Hypothalamus (tissue), 51 donors: ENCODE measurements at places on chromosomes 4 and X.

- DNase-seq = no peak
Measured at GRCh38 chrX:17547658-17548057, 172.7 kb downstream of the NHS start.

GRCh38 chr4:166174717-166175490 lies 301.9 kb downstream of the TLL1 start:
- DNase-seq = no peak

GRCh38 chr4:123600987-123601904 lies 204.7 kb downstream of the SPRY1 start:
- no peak for DNase-seq

DNA sequence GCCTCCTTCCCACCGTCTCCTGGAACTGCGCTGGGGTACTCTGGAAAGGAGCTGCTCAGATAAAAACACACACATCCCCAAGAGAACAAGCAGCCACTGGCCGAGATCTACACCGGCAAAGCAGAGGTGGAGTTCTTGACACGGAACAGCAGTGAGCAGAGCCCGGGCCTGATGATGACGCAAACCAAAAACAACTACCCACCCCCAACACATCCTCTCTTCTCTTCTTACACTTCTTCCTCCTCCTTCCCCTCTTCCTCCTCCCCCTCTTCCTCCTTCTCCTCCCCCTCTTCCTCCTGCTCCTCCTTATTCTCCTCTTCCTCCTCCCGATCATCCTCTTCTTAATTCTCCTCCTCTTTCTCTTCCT lies 4.6 kb downstream of the PNMA5 start:
- DNase-seq = no peak

- no peak for DNase-seq
Measured at GRCh38 chrX:18146954-18147353, 73.7 kb downstream of the BEND2 start.

DNA sequence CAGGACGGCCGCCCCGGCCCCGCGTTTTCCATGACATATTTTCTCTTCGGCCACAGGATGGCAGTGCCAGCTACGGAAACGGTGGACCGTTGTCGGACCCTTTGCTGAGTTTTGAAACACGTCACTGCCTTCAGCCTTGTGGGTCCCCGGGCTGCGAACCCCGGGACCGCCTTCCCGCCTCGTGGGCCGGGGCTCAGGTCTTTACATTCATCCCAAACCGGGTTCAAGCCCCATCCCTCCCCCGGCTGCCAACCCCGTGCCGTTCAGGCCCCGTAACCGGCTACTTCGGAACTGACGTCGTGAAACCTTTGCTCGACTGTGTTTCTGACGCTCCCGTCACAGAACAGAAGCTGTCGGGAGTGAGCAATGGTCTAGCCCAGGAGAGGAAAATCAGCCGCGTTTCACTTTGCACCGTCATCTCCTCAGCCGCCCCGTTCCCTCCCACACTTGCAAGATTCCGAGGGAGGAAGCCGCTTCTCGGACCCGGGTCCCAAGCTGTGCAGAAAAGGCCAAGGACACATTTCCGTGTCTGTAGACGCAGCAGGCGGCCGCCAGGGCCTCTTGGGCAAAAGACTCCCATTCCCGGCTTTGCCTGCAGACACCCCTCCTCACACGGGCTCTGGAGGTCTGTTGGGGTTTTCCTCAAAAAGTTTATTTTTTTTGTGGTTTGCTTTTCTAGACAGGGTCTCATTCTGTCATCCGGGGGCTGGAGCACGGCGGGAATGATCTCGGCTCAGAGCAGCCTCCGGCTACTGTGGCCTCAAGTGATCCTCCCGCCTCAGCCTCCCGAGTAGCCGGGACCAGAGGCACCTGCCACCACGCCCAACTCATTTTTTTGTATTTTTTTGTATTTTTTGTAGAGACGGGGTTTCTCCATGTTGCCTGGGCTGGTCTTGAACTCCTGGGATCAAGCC lies 41.4 kb upstream of the PPP2R3B start:
- DNase-seq = no peak

DNA sequence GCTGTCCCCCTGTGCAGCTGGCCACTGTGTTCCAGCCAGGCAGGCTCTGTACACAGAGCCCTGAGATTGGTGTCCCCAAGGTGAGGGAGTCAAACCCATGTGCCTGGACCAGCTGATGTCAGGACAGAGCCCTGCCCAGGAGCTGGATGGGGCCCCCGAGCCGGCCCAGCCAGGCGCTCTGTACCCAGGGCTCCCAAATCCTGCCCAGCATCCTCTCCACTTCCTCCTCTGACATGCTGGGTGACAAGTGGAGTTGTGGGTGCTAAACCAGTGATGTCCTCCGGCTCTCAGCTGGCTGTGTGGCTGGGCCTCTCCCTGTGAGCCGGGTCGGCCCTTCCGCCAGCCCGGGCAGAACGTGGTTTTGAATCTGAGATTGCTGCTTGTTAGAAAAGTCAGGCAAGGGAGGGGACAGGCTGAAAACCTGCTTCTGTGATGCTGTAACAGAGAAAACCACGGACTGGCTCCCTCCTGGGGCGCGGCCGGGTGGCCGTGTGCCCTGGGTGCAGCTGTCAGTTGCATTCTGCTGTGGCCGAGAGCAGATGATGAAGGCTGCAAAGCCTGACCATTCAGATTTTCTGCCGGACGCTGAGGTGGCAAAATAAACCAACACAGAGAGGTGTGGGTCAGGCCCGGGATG lies 7.9 kb upstream of the CPLX1 start:
- no peak for DNase-seq

DNA sequence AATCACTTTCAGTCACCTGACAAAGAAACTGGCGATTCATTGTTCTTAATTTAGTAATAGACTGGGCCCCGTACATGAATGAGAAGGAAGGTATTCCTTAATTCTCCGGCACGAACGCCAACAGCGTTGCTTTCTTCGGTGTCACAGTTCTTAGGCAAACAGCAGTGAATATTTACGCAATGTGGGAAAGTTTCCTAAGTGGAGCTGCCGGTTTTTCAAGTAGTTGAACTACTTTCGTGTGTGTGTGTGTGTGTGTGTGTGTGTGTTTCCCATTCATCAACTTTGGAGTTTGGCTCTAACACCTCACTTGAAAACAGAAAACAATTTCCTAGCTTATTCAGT lies 651 bp downstream of the NXT2 start:
- no peak for DNase-seq

- DNase-seq = no peak
Measured at GRCh38 chr4:182775075-182775474, 142.1 kb downstream of the DCTD start.

- no peak for DNase-seq
Measured at GRCh38 chrX:8048466-8048865, 121.3 kb upstream of the PNPLA4 start.

DNA sequence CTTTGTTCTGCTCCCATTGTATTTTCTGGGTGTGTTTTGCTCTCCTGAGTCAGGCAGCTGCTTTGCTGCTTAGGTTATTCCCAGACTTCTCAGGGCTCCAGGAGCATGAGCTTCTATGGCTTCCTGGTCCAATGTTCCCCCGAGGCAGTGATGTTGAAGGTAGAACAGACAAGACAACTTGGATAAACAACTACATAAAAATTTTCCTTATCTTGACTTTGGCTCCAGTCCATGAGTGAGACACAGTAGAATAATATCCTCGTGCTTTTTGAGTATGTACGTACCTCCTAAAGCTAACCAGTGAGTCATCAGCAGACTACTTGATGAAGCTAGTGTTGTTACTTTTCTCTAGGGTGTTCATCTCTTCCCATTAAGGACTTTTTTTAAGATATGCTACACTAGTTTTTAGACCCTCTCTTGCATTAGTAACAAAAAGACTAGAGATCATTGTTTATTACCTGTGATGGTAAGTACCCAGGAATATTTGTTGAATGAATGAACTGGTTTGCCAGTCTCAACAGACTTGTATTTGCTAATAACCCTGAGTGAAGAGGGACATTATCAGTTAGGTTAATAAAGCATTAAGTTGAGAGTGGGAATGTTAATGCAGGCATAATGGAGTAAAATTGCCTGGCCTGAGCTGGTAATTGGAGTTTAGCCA lies 131.9 kb downstream of the FHIP1A start:
- DNase-seq = no peak

DNA sequence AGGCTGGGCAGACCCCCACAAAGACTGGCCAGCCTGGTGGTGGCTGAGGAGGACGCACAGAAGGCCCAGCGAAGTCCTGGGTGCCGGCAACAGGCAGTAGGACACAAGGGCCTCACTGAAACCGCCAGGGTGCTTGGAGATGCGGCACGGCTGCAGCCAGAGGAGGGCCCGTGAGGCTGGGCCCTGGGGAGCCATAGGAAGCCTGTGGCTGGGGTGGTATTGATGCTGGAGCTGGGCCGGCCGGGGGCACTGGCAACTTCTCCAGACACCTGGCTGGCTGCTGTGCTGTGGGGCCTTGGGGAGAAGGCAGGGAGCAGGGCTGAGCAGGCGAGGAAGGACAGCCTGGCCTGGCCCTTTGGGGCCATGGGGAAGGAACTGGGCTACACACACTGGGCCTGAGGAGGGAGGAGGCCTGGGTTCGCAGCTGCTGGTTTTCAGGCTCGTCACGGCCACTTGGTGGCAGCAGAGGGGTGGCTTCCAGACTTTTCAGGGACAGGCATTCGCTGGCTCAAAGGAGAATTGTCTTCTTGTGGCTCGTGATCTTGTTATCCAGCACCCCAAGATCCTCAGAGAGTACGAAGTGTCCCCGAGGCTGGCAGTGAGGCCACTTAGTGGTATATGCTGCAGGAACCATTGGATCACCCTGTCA lies 37.2 kb downstream of the ATP2B3 start:
- peak; percentile 62 for DNase-seq

DNA sequence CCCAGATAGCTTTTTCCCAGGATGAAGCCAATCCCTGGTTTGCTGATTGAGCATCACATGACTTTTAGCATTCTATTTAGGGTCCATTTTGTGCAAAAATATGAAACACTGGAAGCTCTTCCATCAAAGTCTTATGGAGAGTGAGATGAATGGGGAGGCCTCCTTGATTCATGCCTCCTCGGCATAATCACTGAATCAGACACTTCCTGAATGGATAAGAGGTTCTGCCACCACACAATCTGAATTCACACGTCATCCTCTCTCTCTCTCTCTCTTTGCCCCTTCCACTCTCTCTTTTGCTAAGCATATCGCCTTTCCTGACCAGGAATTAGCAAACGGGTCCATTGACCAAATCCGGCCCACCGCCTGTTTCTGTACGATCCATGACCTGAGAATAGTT lies 68.7 kb downstream of the CRMP1 start:
- DNase-seq = no peak

- no peak for DNase-seq
Measured at GRCh38 chrX:67784712-67785111, 240.9 kb downstream of the AR start.

DNA sequence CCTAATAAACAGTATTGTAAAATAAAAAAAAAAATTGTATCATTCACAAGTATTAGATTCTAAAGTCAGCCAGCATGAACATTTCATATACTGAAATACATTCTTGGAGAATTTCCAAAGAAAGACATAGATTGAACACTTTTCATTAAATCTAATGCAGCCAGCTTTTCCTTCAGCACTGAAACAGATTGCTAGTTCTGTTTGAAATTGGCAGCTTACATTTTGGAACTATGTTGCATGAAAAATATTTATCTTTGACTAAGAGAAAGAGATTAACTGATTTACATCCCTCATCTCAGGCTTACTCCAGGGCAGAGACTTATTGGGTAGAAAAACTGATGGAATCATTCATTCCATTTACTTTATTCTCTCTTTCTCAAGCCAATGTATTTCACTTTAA lies 272.7 kb downstream of the PDHA2 start:
- DNase-seq = no peak

- no peak for DNase-seq
Measured at GRCh38 chr4:128358231-128358912, 70.8 kb upstream of the PGRMC2 start.

GRCh38 chr4:88728146-88728545 lies 30.5 kb upstream of the NAP1L5 start:
- DNase-seq = peak; percentile 41

- DNase-seq = no peak
Measured at GRCh38 chr4:86965019-86965976, 30.5 kb downstream of the AFF1 start.

GRCh38 chrX:40083120-40083978 lies 14.4 kb downstream of the BCOR start:
- no peak for DNase-seq

- DNase-seq = peak; percentile 18
Measured at GRCh38 chr4:54091637-54092404, 8.1 kb upstream of the GSX2 start.

GRCh38 chr4:71050809-71051208 lies 57.4 kb downstream of the DCK start:
- no peak for DNase-seq

- no peak for DNase-seq
Measured at GRCh38 chrX:42933187-42933586, 155.2 kb upstream of the PPP1R2C start.

- DNase-seq = no peak
Measured at GRCh38 chr4:133129237-133129636, 19.9 kb upstream of the PCDH10 start.

GRCh38 chrX:28693101-28693500 lies 105.9 kb downstream of the IL1RAPL1 start:
- no peak for DNase-seq

GRCh38 chr4:32824336-32824735 lies 2104.2 kb downstream of the PCDH7 start:
- no peak for DNase-seq

GRCh38 chrX:107760304-107761077 lies 15.1 kb downstream of the TSC22D3 start:
- no peak for DNase-seq

GRCh38 chr4:95869961-95870500 lies 30.1 kb downstream of the PDHA2 start:
- DNase-seq = no peak

GRCh38 chr4:7904952-7905915 lies 34.4 kb downstream of the AFAP1 start:
- no peak for DNase-seq

GRCh38 chrX:1941321-1941720 lies 326.5 kb downstream of the ASMT start:
- no peak for DNase-seq

DNA sequence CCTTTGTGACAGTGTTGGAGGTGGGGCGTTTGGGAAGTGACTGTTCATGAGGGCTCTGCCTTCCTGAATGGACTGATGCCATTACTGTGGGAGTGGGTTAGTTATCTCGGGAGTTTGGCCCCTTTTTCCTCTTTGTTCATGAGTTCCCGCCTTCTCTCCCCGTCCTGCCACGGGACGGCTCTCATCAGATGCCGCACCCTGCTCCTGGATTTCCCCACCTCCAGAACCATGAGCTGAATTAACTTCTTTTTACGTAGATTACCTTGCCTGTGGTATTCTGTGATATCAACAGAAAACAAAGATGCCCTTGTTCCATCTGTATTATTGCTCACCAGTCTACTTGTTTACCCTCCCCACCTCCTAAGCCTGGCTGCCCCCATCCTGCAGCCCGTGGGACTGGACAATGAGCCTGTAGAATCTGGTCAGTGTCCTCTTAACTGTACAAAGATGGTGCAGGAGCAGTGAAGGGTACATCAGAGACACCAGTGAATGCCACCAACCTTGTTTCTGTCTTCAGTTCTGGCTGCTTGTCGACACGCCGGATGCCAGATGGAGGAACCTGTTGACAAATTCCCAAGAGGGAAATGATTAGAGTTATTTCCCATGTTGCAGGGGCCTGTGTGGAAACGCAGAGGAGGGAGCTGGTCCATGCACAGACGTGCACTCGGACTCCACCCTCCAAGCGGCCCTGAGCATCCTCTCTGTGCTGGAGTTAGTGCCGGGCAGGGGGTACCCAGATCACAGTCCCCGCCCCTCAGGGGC lies 104.7 kb downstream of the ABLIM2 start:
- DNase-seq = no peak

- no peak for DNase-seq
Measured at GRCh38 chr4:146381263-146381872, 140.4 kb downstream of the SLC10A7 start.
